Substantia nigra (tissue), 51 donors: ENCODE measurements at places on chromosomes 7 and 10.

DNA sequence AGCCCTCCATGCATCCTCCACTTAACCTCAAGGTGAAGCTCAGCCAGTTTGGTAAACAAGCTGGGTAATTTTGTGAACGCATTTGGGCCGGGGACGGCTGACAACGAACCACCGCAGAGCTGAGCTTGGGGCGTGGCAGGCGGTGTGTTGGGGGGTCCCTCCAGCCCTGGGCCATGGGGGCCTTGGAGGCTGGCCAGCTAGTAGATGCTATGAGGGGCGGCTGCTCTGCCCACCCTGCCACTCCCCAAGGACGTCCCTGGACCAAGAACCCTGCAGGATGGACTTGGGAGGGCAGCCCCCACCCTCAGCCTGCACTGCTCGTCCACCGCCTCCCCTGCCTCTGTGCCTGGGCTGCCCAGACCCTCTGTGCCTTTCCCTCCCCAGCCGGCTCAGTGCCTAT lies 12.0 kb upstream of the SCART1 start:
- DNase-seq = no peak

- no peak for DNase-seq
Measured at GRCh38 chr10:536371-536925, 153.0 kb downstream of the DIP2C start.

DNA sequence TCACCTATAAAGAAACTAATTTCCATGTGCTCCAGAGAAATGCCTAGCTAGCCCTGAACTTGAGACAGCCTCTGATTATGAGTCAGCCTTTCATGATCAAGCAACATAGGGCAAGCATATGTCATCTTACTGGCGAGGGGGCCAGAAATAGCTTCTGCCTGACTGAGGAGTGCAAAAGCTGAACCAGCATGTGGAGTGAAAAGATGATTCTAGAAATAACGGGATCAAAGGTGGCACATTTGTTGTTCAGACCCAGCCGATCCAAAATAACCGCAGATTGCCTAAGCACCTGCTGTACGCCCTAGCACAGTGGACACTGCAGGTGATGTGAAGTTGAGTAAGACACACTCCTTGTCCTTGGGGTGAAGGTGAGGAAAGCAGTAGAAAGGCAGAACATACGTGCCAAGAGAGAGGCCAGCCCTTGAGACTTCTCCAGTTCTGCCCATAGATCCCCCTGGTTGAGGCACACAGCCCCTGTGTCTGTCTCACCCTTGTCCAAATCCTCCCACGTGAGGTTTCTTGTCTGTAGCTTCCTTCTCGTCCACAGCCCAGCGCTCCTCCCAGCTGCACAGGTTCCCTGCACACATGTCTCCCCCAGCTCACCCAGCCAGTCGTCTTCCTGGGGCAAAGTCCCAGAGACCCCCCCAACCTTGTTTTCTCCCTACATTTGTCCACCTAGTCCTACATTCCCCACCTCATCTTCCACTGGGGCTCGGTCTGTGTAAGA lies 2.8 kb upstream of the BCL7B start:
- no peak for DNase-seq

GRCh38 chr7:16891338-16891737 lies 9.6 kb upstream of the AGR3 start:
- DNase-seq = no peak

DNA sequence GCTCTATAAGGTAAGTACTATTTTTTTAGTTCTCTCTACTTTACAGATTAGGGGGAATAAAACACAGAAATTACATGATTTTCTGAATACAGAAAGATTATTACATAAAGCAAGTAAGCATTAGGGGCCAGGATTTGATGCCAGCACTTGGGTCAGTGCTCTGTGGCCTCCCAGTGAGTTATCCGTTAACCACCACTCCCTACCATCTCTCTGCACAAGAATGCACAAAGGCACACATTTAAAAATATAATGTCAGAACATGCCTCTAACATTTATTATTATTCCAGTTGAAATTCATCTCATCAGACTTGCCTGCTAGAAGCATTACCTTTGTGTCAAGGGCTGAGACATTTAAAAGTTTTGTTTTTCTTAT lies 59.0 kb downstream of the MET start:
- no peak for DNase-seq
